BJ (cell line): ENCODE measurements at places on chromosomes 2 and 18.

DNA sequence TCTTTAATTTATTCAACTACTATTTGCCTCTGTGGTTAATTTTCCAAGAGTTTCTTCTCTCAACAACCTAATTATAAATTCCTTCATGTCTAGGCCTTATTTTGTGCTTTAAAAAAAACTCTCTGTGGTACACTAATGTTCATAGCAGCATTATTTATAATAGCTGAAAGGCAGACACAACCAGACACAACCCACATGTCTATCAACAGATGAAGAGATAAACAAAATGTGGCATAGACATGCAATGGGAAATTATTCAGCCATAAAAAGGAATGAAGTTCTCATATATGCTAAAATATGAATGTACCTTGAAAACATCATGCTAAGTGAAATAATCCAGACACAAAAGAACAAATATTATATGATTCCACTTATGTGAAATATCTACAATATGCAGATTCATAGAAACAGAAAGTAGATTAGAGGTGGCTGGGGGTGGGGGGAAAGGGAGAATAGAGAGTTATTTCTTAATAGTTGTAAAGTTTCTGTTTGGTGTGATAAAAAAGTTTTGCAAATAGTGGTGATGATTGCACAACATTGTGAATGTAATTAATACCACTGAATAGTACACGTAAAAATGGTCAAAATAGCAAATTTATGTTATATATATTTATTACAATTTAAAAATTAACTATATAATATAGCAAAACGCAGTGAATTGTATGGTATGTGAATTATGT, 28.1 kb upstream of the RASGRP3 start:
- DNase-seq: no peak

GRCh38 chr2:19796035-19796695, 105.6 kb downstream of the TTC32 start:
- peak; percentile 90 for DNase-seq

DNA sequence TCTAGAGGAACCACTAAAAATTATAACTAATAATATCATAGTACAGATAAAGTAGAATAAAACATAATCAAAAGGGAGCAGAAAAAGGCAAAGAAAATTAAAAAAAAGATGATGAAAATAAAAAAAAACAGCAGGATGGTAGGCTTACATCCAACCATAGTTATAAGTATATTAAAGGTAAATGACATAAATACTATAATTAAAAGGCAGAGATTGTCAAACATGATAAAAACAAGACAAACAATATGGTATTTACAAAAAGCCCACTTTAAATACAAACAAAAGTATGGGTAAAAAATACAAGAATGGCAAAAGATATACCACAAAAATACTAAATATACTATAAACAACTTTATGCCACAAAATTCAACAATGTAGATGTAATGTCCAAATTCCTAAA, 24.4 kb downstream of the CCDC148 start:
- no peak for DNase-seq

DNA sequence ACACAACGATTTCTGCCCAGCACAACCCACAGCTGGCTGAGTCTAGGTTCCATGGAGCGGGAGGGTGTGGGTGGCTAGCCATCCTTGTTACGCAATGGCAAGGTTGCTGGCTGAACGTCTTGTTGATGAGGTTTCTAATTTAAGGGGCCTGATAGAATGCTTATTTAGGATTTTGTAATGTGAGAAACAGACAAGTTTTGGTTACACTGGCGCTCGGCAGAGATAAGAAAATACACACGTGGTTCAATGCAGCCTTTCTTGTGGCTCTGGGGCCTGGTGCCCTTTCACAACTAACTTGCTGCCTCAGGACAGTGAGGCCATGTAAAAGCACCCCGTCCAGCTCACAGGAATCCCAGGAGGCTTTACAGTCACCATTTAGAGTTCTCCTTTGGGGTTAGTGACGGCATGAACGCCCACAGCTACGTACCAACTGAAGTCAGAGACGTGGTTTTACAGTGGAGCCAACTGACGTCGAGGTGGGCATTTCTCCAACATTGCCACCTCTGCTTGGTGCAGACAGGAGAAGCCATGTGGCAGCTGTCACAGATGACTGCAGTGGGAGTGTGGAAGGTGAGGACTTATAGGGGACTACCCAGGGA, 29.7 kb upstream of the PIEZO2 start:
- no peak for DNase-seq

- no peak for DNase-seq
These were observed 45.4 kb upstream of the SATB2 start for GRCh38 chr2:199503148-199503547.

DNA sequence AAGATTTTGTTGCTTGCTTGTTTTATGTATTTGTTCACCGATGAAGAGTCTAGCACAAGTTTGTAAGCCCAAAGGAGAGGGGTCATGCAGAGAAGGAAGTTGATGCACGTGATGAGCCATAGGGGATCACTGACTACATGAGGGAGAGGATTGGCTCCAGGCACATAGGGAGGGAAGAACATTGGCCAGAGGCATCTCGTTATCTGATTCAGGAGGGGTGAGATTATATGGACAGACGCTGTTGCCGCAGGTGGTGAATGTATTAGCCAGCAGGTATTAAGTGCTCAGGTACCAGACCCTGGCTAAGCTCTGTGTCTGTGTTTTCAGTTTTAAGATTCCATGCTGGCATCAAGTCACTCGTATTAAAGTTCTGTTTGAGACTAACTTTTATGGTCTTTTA, 91.8 kb upstream of the CHST9 start:
- DNase-seq: no peak

GRCh38 chr18:9792565-9793245, 84.6 kb downstream of the RAB31 start:
- no peak for DNase-seq

DNA sequence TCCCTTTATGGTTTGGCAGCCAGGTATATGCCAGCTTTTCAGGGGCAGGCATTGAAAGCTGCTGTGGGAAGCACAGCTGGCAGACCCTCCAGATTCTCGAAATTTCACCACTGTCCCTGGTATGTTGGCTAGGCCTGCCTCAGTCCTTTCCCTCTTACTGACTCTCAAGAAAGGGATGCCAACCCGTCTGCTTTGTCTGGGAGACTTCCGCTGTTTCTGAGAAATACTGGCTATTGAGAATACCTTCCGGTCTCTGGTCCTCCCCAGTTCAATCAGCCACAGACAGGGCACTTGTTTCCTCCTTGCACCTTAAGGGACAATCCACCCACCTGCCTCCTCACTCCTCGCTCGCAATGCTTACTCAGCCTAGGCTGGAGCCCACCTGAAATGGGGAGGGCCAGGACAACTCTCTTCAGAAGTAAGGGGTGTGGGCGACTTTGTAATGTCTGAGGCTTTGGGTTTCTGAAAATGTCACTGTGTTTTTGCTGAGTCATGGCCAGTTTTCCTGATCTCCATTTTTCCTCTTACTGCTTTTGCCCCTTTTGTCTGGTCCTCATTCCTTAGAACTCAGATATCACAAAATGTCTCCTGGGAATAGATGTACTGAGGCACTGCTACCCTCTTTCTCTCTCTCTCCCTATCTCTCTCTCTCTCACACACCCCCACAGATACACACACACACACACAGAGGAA, 571.1 kb downstream of the TNS1 start:
- no peak for DNase-seq

- DNase-seq: no peak
These were observed 72.0 kb upstream of the MRPS9 start for GRCh38 chr2:104965900-104966299.

GRCh38 chr2:203934041-203934492, 2.5 kb upstream of the ICOS start:
- no peak for DNase-seq

DNA sequence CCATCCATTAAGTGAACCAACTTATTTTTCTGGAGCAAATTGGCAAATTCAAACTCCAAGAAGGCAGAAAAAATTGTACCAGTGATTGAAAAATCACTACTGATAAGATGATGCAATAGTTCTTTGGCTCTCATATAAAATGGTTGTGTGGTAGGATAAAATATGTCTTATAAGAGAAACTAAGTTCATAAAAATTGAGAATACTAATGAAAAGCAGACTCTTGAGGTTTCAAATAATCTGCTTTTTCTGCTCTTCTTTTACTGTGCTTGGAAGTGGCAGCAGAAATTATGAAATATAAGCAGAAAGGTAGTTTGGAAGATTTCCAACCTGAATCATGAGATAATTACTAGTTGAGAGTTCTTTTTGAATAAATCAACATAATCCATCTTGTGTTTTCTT, 61.9 kb downstream of the PPP1R1C start:
- no peak for DNase-seq

GRCh38 chr18:334575-335132, 66.8 kb upstream of the THOC1 start:
- DNase-seq: no peak

GRCh38 chr2:74947703-74948102, 10.7 kb upstream of the POLE4 start:
- DNase-seq: no peak

- DNase-seq: no peak
These were observed 204.8 kb downstream of the KLHL29 start for GRCh38 chr2:23589739-23590138.

DNA sequence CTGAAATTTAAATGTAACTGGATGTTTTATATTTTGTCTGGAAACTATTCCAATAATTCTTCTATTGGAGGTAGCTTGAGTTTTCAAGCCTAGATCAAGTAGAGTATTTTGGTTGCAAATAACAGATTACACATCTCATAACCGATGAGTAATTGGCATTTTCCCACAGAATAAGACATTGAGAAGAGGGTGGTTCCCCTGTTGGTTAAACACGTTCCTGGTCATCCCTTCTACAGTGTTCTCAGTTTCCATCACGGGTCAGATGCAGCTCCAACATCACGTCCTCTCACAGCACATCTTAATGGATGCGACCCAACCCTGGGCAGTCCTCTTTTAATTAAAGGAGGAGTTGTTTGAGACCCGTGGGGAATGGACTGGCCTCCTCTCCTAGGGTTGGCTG, 149.0 kb upstream of the ZNF516 start:
- DNase-seq: no peak

DNA sequence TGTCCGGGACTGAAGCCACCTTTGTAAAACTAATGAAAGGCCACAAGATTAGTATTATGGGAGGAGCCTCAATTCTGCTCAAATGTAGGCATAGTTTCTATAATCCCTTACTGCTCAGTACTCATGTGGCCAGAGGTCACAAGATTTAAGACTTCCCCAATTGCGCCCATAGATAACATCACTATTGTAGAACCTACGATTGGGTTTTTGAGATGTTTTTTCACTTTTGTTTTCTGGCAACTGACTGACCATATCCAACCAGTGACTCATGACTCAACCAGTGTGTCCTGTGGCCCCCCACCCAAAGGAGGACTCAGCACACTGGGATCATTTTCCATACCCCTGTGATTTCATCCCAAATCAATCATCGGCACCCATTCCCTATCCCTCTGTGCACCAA, 15.2 kb upstream of the TSPYL6 start:
- DNase-seq: no peak

DNA sequence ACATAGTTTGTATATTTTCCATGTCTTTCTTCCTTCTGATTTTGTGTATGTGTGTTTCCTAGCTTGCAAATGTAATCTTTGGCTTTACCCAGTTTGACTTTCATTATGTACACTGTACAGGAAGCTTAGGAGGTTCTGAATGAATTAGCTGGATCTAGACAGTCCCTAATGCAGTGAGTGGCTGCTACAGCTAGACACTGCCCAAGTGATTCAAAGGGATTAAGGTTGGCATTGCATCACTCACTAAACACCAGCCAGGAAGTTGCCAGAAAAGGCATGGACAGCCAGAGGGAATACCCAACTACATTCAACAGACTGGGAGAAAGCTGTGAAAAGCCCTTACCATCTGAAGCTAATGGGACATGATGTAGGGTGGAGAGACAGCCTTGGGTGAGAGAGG, 316.0 kb upstream of the MEX3C start:
- no peak for DNase-seq

- DNase-seq: no peak
These were observed 119.5 kb downstream of the GYPC start for GRCh38 chr2:126775300-126775985.

GRCh38 chr2:115529627-115530026, 1087.2 kb downstream of the DPP10 start:
- no peak for DNase-seq

GRCh38 chr2:101696272-101697123, 1.0 kb upstream of the MAP4K4 start:
- DNase-seq: no peak

- DNase-seq: no peak
These were observed 139.5 kb downstream of the SUCLG1 start for GRCh38 chr2:84319581-84319980.

GRCh38 chr2:72676341-72677025, 149.3 kb downstream of the EXOC6B start:
- no peak for DNase-seq

- no peak for DNase-seq
These were observed 3.8 kb upstream of the CAPN10 start for GRCh38 chr2:240582781-240583180.

DNA sequence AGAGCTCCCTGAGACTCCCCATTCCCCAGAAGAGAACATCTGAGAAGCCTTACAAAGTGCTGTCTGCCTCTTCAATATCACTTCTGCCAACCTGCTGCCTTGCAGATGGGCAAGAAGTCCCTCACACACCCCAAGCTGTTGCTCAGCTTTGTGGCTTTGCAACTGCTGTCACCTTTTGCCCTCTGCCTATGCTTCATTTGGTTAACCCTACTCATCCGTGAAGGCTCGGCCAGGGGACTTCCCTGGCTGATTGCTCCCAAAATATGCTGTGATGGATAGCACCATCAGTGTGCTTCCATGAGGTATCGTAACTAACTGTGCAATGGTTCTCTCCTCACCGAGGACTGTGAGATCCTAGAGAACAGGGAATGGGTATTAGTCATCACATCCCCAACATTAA, 88.9 kb upstream of the CYP1B1 start:
- DNase-seq: no peak

DNA sequence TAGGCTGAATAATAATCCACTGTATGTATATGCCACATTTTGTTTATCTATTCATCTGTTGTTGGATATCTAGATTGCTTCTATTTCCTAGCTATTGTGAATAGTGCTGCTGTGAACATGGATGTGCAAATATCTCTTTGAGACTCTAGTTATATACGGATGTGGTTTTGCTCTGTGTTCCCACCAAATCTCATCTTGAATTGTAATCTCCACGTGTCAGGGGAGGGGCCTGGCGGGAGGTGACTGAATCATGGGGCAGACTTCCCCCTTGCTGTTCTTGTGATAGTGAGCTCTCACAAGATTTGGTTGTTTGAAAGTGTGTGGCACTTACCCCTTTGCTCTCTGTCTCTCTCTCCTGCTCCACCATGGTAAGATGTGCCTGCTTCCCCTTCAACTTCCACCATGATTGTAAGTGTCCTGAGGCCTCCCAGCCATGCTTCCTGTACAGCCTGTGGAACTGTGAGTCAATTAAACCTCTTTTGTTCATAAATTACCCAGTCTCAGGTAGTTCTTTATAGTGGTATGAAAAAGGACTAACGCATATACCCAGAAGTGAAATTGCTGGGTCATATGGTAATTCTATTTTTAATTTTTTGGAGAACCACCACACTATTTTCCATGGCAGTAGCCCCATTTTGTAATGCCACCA, 86.1 kb upstream of the UPP2 start:
- DNase-seq: no peak

DNA sequence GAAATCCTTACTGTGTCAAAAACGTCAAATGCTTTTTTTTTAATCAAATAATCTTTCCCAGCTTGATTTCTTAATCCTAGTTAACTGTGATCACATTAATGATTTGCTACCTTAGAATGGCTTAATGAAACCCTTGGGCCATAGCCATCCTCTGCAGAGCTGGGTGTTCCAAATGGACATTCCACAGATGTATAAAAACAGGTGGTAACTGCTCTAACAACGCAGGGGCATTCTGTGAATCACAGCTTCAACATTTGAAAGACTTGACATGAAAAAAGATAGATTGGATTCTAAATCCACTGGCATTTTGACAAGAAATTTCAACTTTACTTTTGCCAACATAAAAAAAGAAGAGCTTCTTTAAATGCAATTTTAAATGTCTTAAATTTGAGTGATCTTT, 69.8 kb upstream of the RASGRP3 start:
- no peak for DNase-seq
